ENCODE measurements at places on chromosomes 11 and 22.

- no peak for DNase-seq
These were observed 45.8 kb upstream of the EIF3D start for GRCh38 chr22:36574728-36575127.

DNA sequence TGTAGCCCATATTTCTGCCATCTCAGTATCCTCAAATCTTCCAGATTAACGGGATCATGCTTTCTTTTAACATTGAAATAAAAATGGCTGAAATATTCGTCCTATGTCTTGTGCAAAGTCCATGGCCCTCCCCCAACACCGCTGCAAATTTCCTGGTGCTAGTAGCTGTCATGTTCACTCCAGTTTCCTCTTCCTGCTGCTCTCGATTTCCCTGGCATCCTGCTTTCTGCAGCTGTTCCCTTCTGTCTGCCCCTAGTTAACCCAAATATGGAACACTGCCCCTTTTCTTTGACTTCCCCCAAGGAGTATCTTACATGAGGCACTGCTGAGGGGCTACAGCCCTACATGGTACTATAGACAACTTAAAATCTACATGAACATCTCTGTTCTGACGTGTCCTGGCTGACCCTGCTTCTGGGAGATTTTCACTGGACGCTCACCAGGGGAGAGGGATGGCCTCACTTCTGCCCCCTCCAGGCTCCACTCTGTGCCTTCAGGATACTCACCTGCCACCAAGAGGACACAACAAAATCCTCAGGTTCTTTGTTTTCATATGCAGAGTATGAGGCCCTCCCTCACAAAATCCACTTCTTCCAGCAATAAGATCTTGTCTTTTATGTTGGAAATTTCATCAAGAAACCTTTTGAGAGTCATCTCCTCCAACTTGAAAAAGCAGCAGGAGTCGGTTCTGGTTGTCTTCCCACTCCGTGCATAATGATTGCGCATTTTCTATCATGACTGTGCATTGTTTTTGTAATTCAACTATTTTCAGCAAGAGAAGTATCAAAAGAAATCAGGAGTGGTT is 29.5 kb upstream of the SCUBE2 start:
- no peak for DNase-seq

DNA sequence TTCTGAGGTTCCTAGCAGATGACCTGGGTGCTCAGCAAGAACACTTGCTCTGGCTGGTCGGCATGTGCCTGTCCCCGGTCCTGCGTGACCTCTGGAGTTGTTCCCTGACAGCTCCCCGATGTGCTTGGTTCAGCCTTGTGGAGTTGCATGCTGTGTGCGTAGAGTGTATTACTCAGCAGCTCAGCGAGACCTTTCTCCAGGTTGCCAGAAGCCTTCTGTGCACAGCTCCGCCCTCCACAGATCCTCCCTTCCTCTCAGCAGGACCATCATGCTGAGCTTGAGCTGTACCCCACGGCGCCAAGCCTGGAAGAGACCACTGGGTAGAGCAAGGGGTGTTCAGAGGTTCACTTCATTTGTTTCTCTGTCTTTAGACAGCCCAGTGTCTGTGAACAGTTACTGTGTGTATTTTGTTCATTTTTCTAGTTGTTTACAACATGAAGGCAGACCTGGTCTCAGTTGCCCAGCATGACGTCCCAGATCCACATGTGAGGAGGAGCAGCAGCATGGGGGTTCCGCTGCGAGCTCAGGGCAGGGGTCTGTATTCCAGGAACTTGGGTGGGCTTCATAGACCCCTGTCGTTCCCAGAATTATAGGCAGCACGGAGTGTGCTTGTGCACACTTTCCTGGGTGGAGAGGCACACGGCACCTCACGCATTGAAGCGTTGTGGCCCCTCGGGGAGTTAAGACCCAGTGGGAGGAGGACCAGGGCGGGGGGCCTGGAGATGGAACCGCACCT is 148.6 kb downstream of the IGLL1 start:
- DNase-seq: no peak

GRCh38 chr11:64654958-64655541 is 64.0 kb downstream of the SLC22A12 start:
- no peak for DNase-seq

GRCh38 chr22:28942801-28943500 is 59.6 kb downstream of the ZNRF3 start:
- DNase-seq: no peak

- no peak for DNase-seq
These were observed 53.7 kb upstream of the CNTN5 start for GRCh38 chr11:98967005-98967404.

- no peak for DNase-seq
These were observed 2.8 kb upstream of the CDKN1C start for GRCh38 chr11:2888266-2888968.

DNA sequence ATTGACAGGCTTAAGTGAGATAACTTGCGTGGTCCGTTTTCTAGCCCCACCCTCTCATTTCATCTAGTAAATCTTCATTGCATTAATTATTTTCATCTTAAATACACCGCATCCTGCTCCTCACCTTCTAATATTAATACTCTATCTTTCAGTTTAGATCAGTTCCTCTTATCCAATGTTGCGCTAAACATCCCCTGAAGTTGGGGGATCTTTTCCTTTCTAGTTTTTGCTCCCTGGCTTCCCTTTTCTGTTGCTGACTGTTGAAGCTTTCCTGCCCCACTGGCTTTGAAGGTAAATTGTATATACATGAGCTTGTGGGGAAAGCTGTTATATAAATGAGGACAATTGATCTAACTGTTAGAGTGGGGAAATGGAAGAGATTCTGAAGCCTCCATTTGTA is 7.2 kb downstream of the CAT start:
- DNase-seq: no peak

GRCh38 chr11:110472858-110473257 is 43.1 kb downstream of the FDX1 start:
- DNase-seq: no peak

GRCh38 chr11:123386796-123387510 is 43.1 kb upstream of the GRAMD1B start:
- DNase-seq: no peak

DNA sequence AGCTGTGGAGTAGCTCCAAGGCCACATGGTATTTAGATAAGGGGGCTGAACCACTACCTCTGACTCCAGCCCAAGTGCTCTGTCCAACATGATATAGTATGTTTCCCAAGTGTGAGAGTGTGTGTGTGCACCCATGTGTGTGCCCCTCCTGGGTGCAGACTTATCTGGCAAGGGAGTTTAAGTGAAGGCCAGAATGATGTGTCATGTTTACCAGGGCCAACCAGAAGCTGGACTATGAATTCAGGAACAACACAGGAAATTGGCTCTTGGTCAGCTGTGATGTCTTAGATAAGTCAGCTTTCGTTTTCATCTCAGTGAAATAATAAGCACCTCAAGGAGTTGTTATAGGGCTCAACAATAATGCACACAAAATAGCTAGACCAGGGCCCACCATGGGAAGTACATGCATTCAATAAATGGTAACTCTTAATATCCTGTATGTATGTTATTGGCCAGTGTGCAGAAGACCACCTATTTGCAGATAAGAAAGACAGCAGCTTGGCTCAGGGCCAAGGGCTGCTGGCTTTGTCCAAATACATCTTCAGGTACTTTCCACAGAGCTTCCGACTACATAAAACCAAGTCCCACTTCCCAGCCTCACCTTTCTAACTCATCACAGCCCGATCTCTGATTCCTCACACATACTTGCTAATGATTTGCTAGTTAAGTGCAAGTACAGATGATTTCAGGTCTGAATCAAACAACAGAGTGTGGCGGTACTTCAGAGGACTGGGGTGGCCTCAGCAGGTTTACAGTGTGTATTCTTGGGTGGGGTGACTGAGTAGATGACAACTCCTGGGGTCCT is 120.9 kb downstream of the ME3 start:
- no peak for DNase-seq

GRCh38 chr22:17228725-17229126 is 9.5 kb upstream of the ADA2 start:
- DNase-seq: no peak

- DNase-seq: no peak
These were observed 348.2 kb downstream of the CADM1 start for GRCh38 chr11:115155978-115156377.

- no peak for DNase-seq
These were observed 28.4 kb upstream of the HMOX1 start for GRCh38 chr22:35352214-35353111.

- DNase-seq: no peak
These were observed 4.2 kb upstream of the FXYD2 start for GRCh38 chr11:117828611-117829368.

GRCh38 chr22:46619240-46619829 is 851 bp upstream of the GRAMD4 start:
- no peak for DNase-seq

DNA sequence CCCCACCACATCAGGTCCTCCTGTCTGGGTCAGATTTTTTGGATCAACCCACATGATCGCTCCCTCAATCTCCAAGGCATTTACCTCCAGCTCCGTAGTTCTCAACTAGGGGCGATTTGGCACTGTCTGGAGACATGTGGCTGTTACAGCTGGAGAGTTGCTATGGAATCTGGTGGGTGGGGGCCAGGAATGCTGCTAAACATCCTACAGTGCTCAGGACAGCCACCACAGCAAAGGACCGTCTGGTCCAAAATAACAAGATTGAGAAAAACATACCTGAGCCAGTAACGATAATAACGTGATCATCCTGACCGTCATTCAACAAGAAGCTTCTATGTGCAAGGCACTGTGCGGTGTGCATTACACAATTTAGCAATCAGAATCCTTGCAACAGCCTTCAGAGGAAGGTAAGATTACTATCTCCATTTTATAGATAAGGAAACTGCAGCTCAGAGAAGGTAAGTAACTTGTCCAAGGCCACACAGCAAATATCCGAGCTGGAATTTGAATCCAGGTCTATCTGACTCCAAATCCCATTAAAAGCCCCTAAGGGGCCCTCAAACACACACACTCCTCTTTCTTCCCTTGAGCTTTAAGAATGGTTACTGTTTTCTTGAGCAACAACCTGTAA is 14.3 kb upstream of the CRY2 start:
- no peak for DNase-seq

DNA sequence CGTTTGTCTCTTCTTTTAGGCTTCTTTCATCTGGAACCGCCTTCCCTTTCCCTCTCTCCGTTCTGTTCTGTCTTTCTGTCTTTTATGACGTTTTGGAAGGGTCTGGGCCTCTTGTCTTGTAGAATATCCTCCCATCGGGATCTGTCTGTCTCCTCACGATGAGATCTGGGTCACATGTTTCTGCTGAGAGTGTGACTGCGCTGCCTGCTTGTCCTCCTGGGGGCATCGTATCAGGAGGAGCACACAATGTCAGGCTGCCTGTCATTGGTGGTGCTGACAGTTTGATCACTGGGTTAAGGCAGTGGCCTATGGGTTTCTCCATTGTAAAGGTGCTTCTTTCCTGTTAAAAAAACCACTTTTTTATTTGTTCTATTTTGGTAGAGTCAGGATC is 60.4 kb upstream of the PARVG start:
- DNase-seq: no peak

GRCh38 chr11:45651841-45652749 is 13.3 kb downstream of the CHST1 start:
- no peak for DNase-seq

DNA sequence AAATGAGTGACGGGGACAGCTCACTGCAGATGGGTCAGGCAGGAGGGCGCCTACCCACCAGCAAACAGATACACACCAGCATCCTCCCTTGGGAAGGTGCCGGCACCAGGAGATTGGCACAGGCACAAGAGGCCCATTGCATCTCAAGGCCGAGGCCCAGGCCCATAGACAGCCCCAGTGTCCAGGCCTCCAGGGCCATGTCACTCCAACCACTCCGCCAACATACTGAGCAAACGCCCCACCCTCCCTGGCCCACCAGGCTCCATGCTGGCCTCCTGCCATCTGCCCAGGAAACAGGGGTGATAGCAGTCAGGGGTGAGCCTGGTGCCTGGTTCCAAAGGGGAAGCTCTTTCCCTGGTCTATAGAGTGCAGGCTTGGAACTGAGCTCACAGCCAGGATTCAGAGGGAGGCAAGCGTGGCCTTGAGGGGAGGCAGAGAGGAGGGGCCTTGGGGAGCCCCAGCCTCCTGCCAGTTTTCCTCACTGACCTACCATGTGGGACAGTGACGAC is 34.7 kb downstream of the PISD start:
- DNase-seq: no peak

- no peak for DNase-seq
These were observed 16.9 kb upstream of the TEAD1 start for GRCh38 chr11:12657336-12657735.

GRCh38 chr22:48265000-48265625 is 1502.7 kb downstream of the TBC1D22A start:
- no peak for DNase-seq

DNA sequence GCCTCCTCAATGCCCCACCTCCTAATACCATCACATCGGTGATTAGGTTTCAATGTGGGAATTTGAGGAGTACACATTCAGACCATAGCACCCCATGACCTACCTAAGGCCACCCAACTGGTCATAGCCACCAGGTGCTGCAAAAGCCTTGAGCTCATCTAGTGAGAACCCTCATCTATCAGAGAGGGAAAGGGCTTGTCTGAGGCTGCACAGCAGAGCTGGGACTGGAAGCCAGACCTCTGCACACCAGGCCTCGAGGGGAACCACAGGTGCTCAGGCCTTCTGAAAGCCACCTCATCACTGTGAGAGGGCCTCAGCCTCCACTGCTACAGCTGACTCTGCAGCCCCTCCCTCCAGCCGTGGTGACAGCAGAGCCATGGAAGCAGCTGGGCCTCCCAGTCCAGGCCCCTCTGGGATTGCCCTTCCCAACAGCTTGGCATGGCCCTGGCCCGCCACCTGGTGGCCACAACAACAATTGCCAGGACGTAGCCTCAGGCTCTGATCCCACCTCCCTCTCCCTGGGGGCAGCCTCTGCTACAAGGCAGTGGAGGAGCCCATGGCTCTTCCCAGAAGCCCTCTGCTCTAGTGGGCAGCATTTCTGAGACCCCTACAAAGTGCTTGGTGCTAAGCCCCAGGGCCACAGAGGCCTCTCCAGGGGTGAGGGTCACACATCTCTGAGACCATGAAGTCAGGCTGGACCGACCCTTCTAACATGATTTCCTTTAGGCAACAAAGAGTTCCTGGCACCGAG is 41.0 kb upstream of the PRDM11 start:
- no peak for DNase-seq

DNA sequence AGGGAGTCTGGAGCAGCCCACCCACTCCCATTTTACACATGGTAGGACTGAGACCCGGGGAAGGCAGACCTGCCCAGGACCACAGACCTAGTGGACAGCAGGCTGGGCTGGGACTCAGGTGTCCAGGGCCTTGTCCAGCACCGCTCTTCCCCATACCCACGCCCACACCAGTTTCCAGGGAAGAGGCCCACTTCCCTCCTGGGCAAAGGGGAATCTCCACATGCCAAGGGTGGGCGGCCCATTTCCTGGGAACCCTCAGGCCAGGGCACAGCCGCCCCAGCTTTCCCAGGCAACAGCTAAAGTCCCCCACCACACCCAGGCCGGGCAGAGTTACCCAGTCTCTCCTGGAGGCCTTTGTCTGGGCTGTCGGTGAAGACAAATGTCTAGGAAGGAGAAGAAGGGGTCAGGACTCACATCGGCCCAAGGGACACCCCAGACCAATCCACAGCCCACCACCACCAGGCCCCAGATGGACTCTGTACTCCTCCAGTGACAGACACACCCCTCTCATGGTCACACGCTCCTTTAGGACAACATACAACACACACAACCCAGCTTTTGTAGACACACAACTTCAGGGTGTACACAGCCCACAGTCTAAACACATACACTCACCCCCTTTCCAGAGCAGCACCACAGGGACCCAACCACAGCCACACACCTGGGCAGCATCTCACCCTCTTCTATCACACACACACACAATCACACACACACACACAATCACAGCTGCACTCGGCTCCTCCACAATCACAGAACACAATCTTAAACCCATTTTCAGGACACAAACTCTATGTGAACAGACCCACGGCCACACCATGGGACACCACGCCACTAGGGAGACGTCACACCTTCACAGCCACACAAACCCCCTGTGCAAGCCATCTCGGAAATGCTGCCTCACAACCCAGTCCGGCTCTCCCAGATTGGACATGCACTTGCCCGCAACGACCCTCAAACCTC is 5.5 kb downstream of the MFNG start:
- DNase-seq: no peak
